ENCODE measurements at places on chromosomes 3 and 15.
A peak's percentile ranks its signal among the peaks of the same experiment; 100 is the strongest.

GRCh38 chr3:171772427-171773056, 37.7 kb downstream of the PLD1 start:
- peak; percentile 66 for DNase-seq

DNA sequence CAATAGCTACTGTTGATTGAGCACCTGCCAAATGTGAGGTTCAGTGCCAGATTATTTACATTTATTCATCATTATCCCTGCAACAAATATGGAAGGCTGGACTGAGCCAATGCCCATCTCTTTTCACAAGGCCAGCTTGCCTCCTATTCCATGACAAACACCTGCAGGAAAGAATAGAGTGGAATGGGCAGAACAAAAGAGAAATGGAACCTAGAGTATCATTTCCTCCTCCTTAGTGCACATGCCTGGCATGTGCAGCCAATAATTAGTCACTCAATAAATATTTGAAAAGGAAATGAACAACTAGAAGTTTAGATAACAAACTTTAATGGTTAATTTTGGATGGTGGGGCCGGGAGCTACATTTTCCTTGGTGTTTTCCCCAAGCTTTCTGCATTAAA, 61.4 kb upstream of the MYRIP start:
- DNase-seq, result peak; percentile 1

DNA sequence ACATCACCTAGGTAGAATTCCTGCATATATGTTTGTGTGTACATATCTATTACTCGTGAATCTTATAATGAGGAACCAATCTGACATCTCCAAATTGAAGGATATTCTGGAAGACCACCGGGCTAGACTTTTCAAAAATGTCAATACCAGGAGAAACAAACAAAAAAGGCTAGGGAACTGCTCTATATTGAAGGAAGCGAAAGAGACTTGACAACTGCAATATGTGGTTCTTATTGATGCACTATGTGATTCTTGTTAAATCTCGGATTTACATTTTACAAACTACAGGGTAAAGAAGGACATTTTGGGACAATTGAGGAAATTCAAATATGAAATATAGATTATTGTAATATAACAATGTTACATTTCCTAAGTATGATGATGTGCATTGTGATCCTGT, 137.5 kb upstream of the CCDC54 start:
- DNase-seq, result no peak

- DNase-seq, result no peak
Observed at GRCh38 chr15:60264566-60264965, 133.2 kb downstream of the ANXA2 start.

GRCh38 chr15:65835447-65835846, 33.8 kb upstream of the RAB11A start:
- DNase-seq, result no peak

- DNase-seq, result no peak
Observed at GRCh38 chr3:107990926-107991325, 99.9 kb downstream of the CD47 start.

- DNase-seq, result no peak
Observed at GRCh38 chr15:67781061-67781460, 44.2 kb upstream of the SKOR1 start.

DNA sequence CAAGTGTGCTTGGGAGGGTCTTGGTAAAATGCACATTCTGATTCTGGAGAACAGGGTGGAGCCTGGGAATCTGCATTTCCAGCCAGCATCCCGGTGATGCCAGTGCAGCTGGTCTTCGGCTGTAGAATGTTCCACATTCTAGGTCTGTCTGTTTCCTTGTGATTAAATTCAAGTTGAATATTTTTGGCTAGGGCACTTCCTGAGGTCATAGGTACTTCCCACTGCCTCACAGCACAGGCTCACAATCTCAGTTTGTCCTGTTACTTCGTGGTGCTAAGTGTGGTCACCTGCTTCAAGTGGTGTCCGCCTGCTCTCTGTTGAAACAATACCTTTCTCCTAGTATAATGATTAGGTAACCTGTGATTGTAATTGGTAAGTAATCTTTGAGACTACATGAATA, 40.1 kb downstream of the FLNB start:
- DNase-seq, result no peak

GRCh38 chr15:84609818-84610525, 9.2 kb downstream of the ZSCAN2 start:
- DNase-seq, result no peak

DNA sequence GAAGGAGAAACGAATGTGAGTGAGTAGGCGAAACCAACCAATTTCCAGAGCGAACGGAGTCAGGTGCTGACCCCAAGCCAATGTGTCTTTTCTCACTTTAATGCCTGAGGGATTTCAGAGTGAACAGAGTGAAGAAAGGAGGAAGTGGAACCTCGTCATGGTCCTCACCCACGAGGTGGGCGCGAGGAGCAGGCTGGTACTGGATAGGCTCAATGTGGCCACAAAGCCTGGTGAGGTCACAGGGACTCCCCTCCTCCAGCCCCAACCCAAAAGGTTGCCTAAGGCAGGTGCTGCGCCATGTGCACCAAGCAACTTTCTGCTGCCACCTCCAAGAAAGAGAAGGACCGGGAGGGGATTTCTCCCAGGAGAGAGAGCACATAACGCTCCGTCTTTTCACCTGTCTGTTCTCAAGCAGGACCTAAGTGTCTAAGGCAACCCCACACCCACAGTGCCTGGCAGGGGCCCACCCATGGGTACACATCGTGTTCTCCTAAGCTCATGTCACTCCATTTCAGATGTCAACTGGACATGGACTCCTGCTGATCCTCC, 3.8 kb downstream of the NRROS start:
- no peak for DNase-seq

GRCh38 chr3:152047465-152047864, 174.0 kb downstream of the SUCNR1 start:
- DNase-seq, result no peak

- no peak for DNase-seq
Observed at GRCh38 chr3:32419742-32420125, 28.1 kb downstream of the CMTM7 start.

GRCh38 chr3:178736300-178736699, 200.1 kb downstream of the KCNMB2 start:
- no peak for DNase-seq

DNA sequence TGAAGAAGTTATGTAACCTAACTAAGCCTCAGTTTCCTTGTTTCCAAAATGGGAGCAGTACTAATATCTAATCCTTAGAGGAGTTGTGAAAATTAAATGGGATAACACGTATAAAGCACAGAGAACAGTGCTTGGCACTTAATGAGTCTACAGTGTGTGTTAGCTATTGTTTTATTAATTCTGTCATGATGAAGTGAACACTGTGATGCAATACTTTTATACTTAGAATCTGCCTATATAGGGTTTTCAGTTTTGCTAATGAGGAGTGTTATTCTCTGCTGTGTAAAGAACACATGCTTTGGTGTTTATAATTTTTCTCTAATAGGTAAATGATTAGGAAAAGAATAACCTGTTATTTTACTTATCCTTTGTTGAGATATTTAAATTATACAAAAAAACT, 65.2 kb downstream of the MBNL1 start:
- DNase-seq, result no peak

DNA sequence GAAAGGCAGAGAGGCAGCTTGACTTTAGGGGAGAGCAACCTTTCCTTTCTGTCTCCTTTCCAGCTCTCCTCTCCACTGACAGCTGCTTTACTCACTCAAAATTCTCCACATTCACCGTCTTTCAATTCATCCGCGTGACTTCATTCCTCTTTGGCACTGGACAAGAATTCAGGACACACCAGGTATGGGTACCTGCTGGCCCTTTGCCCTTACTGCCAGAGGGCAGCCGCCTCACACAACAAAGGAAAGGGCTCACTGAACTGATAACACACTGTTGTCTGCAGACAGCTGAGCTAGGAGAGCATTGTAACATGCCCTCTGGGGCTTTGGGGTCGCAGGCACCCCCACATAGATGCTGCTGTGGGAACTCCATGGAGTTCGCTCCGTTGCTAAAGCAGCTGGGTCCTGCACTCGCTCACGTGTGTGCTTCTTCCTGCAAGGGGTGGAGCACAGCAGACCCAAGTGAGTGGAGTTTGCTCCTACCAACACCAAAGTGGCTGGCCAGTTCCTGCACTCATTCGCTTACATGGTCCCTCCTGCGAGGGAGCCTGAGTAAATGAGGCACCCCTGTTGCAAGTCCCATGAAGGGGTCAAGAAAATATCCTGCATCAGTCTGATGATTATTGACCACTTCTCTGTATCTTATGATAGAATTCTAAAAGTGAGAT, 79.0 kb upstream of the SGO1 start:
- DNase-seq, result no peak

DNA sequence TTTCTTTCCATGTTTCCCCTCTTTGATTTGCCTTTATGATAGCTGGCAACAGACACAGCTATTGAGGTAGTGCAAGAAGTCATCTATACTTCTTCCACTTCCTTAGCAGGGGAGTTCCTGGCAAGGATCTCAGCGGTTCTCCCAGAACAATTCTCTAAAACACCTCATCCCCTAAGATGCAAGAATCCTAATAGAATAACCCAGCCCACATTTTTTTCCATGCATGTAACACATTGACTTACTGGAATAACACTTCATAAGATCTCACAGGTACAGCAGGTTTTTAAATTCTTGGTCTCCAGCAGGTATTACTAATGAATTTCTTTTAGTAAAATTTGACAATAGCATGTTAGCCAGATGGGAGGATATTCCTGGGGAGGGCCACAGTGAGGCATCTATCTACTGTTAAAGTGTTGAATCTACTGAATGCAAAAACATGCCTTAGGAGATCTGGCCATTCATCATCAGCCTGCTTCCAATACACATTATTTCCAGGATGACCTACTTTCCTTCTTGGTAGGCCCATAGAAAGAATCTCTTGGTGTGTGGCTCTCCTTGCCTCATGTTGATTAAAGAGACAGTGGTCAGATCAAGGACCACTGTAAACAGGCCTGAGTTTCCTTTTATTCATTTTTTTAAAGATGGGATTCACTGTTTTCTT, 78.5 kb downstream of the RAD18 start:
- no peak for DNase-seq

DNA sequence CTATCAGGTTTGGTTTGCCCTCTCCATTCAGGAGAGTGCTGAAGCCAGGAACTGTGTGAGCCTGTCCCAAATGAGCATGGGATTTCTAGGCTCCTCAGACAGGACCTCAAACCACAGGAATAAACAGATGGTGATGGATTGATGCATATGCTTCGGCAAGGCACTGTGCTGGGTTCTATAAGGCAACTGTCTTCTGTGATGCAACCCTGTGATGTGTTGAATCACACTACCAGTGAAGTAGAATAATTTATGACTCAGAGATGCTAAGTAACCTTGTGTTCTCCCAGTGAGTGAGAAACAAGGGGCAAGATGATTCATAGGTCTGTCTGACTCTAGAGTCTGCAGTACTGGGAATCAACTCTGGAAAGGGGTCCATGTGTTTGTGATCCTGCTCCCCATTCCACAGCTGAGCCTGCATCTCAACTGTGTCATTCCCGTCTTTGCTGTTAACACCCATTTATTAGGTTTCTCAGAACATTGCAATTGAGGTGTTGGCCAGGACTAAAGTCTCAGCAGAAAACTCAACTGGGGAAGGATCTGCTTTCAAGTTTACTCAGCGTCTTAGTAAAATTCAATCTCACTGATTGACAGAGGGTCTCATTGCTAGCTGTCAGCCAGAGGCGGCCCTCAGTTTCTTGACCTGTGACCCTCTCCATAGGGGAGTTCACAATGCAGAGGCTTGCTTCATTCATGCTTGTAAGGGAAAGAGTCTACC, 510.1 kb upstream of the CFAP20DC start:
- DNase-seq, result no peak

DNA sequence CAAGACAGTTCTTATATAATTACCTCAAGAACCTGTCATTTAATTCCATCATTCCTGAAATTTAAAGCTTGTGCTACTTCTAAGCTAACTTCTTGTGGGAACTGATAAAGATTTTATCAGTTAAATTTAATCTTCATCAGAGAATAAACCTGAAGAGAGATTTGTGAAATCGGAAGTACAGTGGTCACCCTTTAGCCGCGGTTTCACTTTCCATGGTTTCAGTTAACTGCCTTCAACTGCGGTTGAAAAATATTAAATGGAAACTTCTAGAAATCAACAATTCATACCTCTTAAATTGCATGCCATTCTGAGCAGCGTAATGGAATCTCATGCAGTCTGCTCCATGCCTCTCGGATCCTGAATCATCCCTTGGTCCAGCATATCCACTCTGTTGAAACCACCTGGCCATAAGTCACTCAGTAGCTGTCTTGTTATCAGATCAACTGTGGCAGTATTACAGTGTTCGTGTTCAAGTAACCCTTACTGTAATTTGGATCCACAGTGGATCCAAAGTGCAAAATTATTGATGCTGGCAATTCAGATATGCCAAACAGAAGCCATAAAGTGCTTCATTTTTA, 626.1 kb downstream of the CADM2 start:
- no peak for DNase-seq

GRCh38 chr3:24181256-24181655, 236.2 kb downstream of the NR1D2 start:
- DNase-seq, result no peak

DNA sequence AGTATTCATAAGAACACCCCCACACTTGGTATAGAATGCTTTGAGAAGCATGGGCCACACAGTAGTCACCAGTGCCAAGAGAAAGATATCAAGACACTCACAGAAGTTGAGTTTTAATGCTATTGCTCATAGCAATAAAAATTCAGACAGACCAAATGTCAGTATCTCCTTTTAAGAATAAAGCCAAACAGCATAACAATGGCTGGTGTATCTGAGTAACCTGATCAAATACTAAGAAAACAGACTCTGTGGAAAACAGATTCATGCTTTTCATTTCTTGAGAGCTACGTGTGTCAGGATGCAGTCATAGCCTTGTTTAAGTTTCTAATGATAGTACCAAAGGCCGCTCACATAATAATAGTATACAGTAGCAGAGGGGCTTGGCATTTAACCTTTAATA, 778.5 kb downstream of the MECOM start:
- no peak for DNase-seq

All from NCI-H1092 treated with DMSO at 0.1 percent for 48 hours (cell line).